Stimulated activated CD4-positive, alpha-beta T cell treated with anti-CD3 and anti-CD28 coated beads, TNF-alpha, amount 100 ng/mL, for 1 hour (primary cell): ENCODE measurements at places on chromosomes 1 and 21.

DNA sequence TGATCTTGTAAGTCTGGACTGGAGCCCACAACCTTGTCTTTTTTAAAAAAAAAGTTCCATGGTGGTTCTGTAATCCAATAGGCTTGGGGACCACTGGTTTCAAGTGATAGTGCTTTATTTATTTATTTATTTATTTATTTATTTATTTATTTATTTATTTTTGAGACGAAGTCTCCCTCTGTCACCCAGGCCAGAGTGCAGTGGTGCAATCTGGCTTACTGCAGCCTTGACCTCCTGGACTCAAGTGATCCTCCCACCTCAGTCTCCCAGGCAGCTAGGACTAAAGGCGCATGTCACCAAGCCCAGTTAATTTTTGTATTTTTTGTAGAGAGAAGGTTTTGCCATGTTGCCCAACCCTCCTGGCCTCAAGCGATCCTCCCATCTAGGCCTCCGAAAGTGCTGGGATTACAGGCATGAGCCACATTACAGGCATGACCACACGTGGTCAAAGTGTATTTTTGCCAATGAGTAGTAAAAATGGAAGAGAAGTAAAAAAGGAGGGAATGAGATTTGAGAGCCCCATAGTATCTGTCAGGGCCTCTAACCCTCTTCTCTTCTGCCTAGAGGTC lies 44.8 kb upstream of the ARHGAP29 start:
- no peak for DNase-seq

- no peak for DNase-seq
Measured at GRCh38 chr1:100893718-100894117, 924 bp downstream of the EXTL2 start.

DNA sequence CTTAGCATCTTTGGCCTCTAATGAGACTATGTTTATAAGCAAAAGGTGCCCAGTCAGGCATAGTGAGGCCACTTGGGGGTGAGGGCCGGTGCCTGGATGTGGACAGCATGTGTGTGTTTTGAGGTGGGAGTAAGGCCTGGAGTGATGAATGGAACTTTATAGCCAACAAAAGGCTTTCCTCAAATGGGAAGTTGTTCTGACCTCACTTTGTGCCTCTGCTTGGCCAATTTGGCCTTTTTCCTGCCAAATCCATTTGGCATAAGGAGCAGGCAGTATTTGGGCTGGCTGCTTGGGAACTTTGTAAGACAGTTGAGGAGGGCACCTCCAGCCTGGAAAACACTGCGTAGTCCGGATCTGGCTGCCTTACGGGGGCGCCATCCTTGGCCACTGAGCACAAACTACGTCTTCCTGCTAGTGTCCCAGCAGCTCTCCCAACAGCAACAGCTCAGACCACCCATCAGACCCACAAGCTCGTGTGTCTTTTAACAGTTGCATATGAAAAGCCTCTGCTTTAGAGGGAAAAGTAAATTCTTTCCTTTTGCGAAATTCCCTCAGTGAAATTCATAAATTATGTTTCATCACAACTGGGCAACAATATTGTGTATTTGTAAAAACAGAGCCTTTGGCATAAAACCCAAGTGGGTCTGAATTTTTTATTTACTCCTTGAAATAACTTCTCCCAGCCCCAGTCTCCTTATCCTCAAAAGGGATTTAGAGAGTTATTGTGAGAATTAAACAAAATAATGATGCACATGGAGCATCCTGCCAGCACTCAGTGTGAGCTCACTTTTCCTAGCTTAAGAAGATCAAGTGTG lies 322.9 kb downstream of the DISC1 start:
- DNase-seq, result no peak

GRCh38 chr1:199422206-199422605 lies 605.3 kb upstream of the NR5A2 start:
- no peak for DNase-seq

DNA sequence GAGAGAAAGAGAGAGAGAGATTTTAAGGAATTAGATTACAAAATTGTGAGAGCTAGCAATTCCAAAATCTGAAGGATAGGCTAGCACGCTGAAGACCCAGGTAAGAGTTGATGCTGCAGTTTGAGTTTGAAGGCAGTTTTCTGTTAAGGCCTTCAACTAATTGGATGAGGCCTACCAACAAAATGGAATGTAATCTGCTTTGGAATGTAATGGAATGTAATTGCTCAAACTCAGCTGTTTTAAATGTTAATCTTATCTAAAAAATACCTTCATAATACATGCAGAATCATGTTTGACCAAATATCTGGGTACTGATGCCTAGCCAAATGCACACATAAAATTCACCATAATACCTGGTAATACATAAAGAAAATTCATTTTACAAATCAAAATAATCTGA lies 976.1 kb downstream of the LTN1 start:
- DNase-seq, result no peak

DNA sequence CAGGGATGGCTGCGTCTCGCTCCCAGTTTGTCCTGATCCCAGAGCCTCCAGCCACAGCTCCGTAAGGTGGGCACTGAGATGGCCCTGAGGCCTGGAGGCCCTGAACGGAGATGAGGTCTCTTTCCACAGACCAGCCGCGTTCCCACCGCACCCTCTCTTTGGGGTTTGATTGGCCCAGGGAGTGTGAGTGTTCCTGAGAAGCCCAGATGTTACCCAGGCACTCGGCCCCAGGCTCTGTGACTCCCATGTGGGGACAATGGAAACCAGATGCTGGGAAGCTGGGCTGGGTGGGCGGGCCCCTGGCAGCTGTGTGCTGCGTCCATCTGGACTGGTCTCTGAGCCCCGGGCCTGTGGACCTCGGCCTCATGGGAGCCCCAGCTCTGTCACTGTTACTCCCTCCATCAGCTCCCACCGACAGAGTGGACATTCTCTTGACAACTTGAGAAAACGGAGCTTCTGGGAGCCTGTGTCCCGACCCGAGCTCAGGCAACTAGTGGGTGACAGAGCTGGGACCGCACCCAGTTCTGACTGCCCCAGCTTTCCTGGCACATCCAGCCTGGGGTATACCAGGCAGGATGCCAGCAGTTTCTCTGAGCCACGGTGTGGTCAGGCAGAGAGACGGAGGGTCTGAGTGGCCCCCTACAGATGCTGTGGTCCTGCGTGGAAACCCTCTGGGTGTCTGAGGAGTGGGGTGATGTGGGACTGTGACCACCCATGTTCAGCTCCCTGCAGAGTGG lies 9.8 kb upstream of the COL6A1 start:
- no peak for DNase-seq

GRCh38 chr1:88650676-88651418 lies 33.2 kb upstream of the PKN2 start:
- no peak for DNase-seq
